ENCODE measurements at places on chromosomes 11 and 22.

GRCh38 chr22:31451709-31452571 lies 37.7 kb downstream of the EIF4ENIF1 start:
- DNase-seq: no peak

GRCh38 chr11:32172848-32173834 lies 82.3 kb downstream of the RCN1 start:
- no peak for DNase-seq

DNA sequence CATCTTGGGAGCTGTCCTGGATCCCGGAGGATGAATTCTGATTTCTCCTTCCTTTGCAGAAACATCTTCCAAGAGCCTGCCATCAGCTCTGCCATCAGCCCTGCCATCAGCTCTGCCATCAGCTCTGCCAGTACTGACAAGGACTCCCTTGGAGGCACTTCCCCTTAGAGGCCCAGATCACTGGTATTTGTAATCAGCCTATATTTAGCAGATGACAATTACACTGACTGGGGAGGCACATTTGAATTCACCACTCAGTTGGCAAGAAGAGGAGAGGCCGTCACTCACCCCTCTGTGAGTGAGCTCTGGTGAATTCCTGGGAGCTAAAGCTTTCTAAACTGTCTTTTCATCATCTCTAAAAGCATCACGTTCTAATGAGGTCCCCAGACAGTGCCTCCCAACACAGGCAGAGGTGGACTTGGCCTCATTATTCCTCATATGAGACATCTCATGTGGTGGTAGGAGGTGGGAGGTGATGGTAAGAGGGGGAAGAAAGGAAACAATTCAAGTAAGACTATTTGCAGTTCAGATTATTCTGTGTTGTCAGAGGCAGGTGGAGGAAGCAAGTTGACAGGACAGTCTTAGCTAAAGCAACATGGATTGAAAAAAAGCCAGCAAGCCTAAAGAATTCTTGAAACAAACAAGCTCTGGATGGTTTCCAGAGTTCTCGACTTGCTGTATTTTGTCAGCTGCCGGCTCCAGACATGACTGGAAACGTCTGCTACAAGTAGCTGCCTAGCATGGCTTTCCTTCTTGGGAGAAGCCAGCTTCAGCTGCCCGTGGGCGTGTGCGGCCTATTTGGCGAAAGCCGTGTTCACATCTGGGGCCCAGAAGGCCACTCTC lies 771.7 kb downstream of the TBC1D22A start:
- DNase-seq: no peak

DNA sequence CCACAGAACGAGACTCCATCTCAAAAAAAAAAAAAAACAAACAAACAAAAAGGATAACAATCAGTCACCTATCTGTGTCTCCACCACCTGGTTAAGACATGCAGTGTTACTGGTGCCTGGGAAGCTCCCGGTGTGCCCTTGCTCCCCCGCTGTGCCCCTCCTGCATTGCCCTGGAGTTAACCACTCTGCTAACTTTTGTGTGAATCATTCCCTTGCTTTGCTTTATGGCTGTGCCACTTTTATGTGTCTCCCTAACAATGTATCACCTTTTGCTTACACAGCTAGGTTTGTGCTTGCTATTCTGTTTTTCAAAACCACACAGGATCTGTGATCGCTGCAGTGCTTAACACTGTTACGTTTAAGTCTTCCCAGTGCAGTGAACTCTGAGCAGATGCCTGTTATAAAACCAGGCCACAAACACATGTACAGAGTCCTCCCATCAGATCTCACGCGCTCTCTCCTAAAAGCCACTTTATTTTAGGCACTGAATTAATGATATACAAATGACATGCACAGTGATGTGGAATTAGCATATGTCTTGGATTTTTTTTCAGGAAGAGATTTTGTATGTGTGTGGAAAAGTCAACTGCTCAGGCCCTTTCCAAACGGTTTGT lies 69.9 kb downstream of the BUD13 start:
- DNase-seq: no peak

DNA sequence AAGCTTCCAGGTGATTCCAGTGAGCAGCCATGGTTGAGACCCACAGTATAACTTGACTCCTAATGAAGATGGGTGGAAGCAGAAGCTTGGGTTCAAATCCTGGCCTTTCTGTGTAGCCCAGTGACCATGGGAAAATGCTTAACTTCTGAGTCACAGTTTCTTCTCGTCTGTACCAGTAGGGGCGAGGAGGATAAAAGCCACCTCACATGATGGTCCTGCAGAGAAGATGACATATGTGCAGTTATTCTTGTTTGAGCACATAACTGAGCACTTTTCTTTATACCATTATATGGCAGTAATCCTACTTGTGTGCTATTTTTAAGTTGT lies 4.9 kb downstream of the TMEM109 start:
- no peak for DNase-seq

All from DMS 273 treated with DMSO at 0.1 percent for 48 hours (cell line).